ENCODE measurements at places on chromosomes 3 and 15.

DNA sequence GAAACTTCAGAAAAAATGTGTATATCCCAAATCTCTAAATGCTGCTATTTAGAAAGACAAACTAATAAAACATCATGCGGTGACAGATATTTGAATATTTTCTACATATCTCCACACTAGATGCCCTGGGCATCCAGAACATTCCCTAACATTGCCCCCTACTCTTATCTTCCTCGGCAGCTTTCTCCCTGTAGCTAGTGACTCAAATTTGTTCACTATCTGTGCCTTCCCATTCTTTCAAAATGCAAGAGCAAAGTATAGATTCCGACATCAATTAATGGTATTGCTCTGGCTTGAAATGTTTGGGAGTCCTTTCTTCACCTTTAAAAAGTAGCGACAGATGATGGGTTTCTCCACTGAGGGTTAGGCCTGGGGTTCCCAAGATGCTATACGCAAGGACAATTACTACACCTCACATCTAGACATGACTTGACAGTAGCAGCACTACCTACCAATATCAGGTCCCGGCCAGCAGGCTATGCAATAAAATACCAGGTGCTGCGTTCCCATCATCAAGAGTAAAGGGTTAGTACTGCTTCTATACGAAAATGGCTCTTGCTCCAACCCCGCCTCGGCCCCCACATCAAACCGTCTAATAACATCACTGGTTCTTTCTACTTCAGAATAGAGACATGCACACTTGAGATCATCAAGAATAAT is 631 bp downstream of the UBR1 start:
- DNase-seq, result no peak

DNA sequence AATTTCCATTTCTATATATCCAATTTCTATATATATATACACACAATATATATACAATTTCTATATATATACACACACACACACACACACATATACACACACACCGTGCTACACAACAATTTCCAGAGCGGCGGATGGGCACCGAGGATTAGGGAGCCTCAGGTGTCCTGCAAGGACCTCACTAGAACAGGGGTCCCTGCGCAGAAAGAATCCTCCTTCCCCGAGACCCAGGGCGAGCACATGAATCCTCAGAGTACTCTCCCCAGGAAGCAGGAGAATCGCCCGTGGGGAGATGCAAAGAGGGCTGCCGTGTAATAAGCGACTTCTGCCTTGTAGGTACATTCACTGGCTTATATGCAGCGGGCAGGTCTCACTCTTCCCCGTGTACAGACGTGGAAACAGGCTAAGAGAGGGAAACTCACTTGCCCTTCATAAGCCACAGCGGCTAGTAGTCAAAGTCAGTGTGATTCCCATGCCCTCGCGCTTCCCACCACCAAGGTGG is 467 bp downstream of the PIF1 start:
- no peak for DNase-seq

GRCh38 chr3:133487920-133488540 is 85.5 kb upstream of the CDV3 start:
- no peak for DNase-seq

DNA sequence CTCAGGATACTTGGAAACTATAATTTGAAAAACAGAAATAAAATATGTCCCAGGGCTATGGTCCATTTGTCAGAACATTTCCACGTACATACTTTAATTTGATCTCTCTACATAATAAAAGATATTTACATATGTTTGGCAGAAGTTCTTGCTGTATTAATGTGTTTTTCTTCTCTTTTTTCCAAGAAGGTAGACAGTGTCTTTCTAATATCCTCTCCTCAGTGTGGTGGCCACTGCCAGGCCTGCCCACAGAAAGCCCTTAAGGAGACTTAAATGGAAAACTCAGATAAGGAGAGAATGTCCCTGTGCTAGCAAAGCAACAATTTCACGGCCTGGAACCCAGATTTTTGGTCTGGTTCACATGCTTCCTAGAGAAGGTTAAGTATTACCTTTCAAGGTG is 76.5 kb upstream of the ARHGEF26 start:
- no peak for DNase-seq

- no peak for DNase-seq
Measured at GRCh38 chr3:69357196-69357595, 28.7 kb downstream of the FRMD4B start.

GRCh38 chr3:94071713-94072284 is 8.9 kb downstream of the NSUN3 start:
- no peak for DNase-seq

GRCh38 chr3:119508172-119508845 is 10.0 kb downstream of the TIMMDC1 start:
- DNase-seq, result no peak

DNA sequence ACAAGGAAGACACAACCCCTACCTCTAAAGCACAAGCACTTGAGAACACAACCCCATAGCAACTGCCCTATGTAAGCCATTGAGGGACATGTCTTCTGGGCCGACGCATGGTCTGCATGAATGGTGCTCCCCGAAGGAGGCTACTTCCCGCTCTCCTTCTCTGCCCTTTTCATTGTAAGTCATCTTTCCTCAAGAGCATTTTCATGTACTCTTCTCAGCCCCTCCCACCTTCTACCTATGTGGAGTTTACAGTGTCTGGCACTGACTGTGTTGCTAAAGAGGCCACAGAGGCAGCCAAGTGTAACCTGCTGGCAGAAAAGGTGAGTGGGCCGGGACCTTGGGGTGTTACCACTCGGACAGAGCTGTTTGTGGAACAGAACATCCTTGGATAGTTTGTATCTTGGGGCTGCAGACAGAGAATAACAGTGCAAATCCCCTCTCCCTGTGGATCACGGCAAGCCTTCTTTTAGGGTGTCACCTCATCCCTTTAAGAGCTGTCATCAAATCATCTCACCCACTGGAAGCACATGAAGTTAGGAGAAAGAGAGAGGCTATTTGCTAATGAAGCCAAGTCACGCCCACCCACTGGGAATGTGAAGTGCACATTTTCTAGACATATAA is 5.6 kb downstream of the AHSG start:
- DNase-seq, result no peak

GRCh38 chr3:196660381-196661166 is 21.1 kb downstream of the NRROS start:
- no peak for DNase-seq

- DNase-seq, result no peak
Measured at GRCh38 chr3:133211856-133212255, 173.7 kb downstream of the TMEM108 start.

- no peak for DNase-seq
Measured at GRCh38 chr15:96311256-96311955, 19.1 kb upstream of the NR2F2 start.

DNA sequence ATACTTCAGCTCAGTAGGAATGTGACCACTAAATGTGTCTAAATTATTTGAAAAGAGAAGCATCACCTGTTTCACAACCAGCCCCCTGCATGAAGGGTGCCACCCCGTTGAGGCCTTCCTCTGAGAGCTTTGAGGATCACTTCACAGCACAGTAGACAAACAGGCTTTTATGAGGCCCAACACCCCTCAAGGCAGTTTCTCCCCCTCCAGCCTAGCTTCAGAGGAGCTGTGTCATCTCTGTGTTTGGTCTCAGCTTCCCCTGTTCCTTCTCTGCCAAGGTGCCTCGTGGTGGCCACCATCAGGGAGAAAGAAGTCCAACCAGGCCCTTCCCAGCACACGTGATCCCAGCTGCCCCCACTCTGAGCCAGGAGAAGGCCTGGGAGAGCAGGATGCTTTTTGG is 21.6 kb upstream of the DUSP7 start:
- no peak for DNase-seq

GRCh38 chr3:159030886-159031679 is 229.2 kb downstream of the MFSD1 start:
- DNase-seq, result no peak

GRCh38 chr3:9345041-9345440 is 17.8 kb upstream of the THUMPD3 start:
- no peak for DNase-seq

- no peak for DNase-seq
Measured at GRCh38 chr3:87145553-87145952, 81.6 kb upstream of the CHMP2B start.

GRCh38 chr3:172061724-172062184 is 22.4 kb downstream of the FNDC3B start:
- no peak for DNase-seq

- DNase-seq, result no peak
Measured at GRCh38 chr3:130935761-130936492, 42.0 kb downstream of the ATP2C1 start.

DNA sequence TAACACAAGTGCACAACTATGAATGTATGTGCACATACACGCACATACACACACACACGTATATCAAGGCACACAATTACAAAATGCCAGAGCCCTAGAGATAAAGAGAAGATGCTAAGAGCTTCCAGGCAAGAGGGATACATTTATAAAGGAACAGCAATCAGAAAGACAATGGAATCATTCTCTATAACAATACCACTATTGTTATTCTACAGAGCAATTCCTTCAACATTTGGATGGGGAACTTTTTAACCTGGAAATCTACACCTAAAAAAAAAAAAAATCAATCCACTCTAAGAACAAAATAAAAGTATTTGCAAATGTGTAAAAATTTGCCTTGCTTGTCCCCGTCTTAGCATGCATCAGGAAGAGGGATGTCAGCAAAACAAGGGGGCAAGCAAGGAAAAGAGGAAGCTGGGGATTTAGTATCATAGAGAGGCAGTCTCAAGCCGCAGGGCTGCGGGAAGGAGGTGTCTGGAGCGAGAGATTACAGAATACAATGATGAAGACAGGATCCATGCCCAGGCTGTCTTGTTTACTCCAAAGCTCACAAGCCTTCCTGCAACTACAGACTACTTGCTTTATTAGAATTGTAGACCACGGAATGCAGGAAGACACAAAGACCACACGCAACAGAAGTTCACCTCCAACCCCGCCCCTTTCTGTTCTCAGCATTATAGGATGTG is 220.2 kb downstream of the NTRK3 start:
- DNase-seq, result no peak

- DNase-seq, result no peak
Measured at GRCh38 chr3:157129803-157130466, 30.0 kb downstream of the CCNL1 start.

DNA sequence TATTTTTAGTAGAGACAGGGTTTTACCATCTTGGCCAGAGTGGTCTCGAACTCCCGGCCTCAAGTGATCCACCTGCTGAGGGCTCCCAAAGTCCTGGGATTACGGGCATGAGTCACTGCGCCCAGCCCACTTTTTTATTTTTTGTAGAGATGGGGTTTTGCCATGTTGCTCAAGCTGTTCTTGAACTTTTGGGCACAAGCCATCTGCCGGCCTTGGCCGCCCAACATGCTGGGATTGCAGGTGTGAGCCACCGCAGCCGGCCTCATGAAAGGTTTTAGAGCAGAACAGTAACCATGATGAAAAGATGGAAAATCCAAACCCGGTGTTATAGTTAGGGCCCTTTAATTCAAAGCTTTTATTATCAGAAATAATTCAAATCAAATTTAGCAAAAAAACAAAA is 15.6 kb upstream of the MB21D2 start:
- DNase-seq, result no peak

DNA sequence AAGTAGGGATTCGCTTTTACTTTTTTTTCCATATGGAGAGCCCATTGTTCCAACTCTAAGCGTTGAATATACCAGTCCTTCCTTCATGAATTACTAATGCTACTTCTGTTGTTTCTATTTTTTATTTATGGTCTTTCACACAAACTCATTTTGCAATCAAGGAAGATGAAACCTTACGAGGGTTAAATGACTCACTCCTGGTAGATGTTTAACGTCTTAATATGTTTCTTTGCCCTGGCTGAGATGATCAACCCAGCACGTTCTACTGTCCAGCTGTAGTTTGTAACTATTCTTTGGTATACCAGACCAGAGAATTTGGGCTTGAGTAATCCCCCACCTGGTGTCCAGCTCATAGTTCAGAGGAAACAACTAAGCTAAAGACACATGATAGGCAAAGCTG is 23.1 kb downstream of the CDCP1 start:
- no peak for DNase-seq

DNA sequence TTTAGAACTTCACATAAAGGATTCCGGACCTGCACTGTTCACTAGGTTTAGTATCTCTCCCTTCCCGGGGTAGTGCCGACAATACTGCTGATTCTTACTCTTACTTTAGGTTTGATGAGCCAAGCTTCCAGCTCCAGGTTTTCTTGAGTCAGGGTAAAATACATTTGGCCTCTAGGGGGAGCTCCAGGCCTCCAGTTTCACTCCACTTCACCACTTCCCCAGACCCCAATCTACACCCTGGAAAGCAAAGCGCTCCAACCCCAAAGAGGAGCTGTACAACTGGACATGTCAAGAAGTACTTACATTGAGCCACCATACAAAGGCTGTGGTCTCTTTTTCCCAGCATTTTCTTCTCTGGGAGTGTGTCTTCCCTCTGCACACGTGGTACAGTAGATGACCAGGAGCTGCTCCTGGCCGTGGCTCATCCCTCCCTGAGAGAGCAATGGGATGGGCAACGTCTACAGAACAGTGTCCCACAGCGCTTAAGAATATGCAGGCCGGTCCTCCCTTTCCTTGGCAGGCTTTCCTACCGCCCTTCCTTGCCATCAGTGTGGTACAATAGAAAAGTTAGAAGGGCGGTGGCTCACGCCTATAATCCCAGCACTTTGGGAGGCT is 93.9 kb upstream of the CCDC80 start:
- DNase-seq, result peak; percentile 48

GRCh38 chr3:72724070-72724469 is 124.2 kb downstream of the SHQ1 start:
- no peak for DNase-seq

GRCh38 chr3:98608029-98608428 is 14.6 kb upstream of the CPOX start:
- no peak for DNase-seq

GRCh38 chr3:123102826-123103225 is 36.0 kb downstream of the PDIA5 start:
- DNase-seq, result no peak

- no peak for DNase-seq
Measured at GRCh38 chr3:122615303-122615702, 37.9 kb downstream of the PARP15 start.

DNA sequence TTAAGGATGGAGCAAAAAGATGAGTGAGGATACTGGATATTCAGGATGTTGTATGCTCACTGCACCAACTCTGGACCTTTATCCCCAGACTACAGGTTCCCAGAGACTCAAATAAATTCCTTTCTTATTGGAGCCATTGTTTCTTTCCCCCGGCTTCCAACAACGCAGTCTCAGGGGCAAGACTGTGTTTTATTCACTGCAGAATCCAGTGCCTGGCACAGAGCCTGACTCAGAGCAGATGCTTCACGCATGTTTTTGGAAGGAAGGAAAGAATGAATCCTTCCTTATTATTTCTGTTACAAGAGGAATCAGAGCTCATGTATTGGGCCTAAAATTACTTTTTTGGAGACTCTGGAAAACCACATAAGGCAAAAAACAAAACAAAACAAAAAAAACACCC is 96.0 kb upstream of the VGLL4 start:
- DNase-seq, result no peak

- no peak for DNase-seq
Measured at GRCh38 chr3:147945968-147946519, 536.9 kb downstream of the ZIC1 start.
